ENCODE measurements at places on chromosomes 1 and 21.
A peak's percentile ranks its signal among the peaks of the same experiment; 100 is the strongest.

GRCh38 chr1:16145662-16146278, 10.1 kb downstream of the EPHA2 start:
- no peak for DNase-seq

DNA sequence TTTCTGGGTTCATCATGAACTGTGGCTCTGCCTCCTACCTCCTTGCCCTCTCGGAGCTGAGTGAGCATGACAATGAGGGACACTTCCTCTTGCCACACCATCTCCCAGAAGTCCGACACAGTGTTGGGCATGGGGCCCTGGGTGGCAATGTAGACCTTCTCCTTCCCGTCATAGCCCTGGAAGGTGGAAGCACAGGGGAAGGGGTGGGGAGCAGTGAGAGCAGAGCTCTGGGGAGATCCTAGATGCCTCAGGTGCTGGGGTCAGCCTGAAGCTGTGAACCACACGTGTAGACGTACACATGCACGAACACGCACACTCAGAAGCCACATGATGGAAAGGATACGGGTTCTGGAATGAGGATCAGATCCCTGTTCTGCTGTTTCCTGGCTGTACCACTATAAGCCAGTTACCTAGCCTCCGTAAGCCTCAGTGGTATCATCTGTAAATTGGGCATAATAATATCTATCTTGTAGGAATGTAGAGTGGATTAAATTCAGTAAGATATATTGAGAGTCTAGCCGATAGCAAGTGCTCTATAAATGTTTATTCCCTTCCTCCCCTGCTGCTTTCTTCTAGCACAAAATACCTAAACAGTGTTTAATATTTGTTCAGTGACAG, 6.1 kb downstream of the PTPN7 start:
- no peak for DNase-seq

- DNase-seq: no peak
These were observed 113.9 kb upstream of the CACNA1E start for GRCh38 chr1:181369416-181369815.

GRCh38 chr1:21490774-21491487, 18.3 kb upstream of the ALPL start:
- peak; percentile 36 for DNase-seq

DNA sequence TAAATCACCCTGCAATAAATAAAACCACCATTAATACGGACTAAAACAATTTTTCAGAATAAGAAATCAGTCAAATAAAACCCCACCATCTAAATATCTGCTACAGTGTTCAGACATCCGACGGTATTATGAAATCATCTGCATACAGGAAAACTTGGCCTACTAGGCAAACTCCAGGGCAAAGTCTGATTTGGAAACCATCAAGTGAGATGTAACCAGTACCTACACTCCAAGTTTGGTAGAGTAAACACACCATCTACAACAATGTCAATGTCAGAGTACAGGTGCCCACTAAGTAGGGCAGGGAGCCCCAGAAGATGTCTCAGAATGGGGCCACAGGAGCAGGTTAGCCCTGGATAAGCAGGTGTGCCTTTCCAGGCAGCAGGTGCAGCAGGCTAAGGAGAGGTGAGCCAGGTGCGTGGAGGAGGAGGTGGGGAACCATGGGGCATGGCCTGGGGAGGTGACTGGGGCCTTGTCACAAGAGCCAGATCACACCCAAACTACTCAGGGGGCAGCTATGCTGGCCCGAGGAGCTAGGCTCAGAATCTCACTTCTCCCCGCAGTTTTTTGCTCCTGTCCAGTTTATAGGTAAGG, 59.6 kb downstream of the CAPZB start:
- DNase-seq: no peak

- no peak for DNase-seq
These were observed 187.3 kb upstream of the DMRTA2 start for GRCh38 chr1:50610563-50610962.

DNA sequence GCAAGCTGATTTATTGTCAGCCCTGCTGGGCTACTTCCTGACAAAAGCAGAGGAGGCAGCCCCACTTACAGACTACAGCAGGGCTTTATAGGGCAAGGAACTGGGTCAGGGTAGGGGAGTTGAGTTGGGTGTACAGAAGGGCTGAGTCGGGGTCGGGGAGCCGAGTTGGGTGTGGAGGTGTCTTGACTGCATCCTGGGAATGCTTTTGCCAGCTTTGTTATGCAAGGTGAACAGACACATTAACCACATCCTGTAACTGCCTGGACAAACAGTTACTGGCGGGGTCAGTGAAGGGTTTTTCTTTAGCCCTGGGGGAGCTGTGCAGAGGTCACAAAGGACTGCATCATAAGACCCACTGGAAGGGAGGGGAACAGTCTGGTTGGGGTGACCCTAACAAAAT, 39.1 kb upstream of the GBP5 start:
- no peak for DNase-seq

GRCh38 chr1:40399984-40400704, 26.6 kb downstream of the SMAP2 start:
- no peak for DNase-seq

- DNase-seq: peak; percentile 27
These were observed 74.3 kb upstream of the COG2 start for GRCh38 chr1:230568008-230568407.

- DNase-seq: no peak
These were observed 31.6 kb downstream of the AGT start for GRCh38 chr1:230682274-230682673.

DNA sequence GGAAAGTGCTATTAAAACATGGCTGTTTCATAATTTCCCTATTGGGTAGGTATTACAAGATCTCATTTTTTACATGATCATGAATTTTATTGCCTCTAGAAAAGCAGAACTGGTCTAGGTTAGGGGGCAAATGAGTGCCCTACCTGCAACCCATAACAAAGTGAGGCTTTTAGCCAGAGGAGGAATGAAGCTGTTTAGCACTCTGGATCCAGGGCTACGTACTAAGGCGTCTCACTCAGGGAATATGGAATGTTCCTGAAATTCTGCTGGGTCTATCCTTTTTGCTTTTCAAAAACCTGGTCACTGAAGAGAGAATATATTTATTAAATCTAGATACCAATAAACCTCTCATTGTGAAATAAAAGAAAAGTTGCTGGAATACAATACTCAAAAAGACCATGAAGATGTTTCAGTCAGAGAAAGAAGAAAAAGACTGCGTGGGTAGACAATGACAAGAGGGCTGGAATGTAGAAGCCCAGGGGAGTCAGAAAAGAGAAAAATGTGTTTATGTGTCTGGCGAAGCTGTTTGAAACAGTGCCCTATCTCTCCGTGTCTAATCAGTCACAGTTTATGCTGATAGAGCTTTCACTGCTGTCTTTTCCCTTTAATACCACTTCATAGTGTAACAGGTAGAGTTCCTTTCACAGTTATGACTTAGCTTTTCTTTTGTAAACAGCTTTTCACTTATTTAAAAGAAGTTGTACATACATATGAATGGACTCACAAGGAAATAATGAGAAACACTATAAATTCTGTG, 25.0 kb upstream of the SYDE2 start:
- no peak for DNase-seq

GRCh38 chr1:20380175-20380574, 89.5 kb downstream of the VWA5B1 start:
- DNase-seq: no peak

GRCh38 chr21:33362044-33362555, 37.3 kb downstream of the IFNAR1 start:
- DNase-seq: no peak

DNA sequence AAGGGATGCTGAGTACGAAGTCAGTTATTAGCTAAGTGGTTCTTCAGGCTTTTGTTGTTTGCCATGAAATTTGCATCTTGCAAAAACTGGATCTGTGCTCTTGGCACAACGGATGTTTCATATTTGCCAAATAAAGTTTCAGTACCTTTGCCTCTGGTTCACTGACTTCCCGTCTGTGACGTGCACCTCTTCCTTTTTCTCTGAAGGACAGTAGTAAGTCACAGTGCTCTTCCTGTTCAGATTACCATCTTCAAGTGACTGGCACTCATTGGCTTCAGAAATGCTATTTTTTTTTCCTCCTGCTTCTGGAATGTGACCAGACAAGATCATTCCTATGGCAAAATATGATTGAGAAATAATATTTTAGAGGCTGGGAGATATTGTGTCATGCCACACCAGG, 75.9 kb upstream of the GREM2 start:
- no peak for DNase-seq

GRCh38 chr1:227343206-227343605, 24.9 kb upstream of the CDC42BPA start:
- no peak for DNase-seq

Data from activated T-cell treated with anti-CD3 and anti-CD28 coated beads for 48 hours (primary cell).